RKO (cell line): ENCODE measurements at places on chromosomes 2 and 18.

- no peak for DNase-seq
Observed at GRCh38 chr18:12679183-12679786, 21.4 kb upstream of the SPIRE1 start.

GRCh38 chr2:208586516-208586915 lies 179.9 kb downstream of the PTH2R start:
- DNase-seq, result peak; percentile 3

DNA sequence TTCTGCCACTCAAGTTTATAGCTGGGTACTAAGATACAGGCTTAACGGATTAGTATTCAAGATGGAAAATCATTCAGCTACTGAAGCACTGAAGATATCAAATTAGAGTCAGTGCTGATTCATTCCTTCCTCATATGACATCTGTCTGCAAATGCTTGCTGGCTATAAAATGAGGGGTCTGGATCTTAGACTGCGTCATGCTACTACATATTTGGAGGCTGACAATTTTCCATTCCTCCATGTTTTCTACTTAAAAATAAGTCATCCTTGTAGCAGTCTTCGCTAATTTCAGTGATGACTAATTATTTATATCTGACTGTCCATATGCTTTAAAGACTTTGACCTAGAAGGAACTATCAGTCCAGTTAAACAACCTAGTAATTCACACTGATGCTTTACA lies 233.4 kb downstream of the RIT2 start:
- no peak for DNase-seq

DNA sequence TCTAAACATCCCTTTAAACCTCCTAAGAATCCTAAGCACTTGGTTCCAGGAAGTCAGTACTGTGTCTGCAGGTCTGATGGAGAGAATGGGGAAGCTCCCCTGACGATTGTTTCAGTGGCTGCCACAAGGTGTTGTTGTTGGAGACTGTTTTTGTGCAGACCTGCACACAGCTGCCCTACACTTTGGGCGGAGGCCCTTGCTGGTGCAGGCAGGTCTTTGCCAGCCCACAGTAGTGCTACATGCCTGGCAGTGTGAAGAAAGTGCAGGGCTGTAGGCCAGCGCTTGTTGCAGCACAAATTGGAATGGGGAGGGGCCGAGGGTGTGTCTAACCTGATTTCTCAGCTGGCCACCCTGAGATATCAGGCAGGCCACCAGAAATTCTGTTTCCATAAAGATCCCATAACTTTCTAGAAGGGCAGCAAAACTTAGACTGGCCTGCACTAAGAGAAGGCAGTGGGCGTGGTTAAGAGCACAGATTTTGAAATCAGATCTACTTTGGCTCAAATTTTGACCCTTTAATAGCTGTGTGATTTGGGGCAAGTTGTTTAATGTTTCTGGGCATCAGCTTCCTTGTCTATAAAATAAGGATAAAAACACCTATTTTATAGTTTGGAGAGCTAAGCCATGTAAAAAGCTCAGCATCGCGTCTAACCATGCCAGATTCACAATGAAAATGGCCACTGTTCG lies 83.7 kb upstream of the SLC1A4 start:
- no peak for DNase-seq

DNA sequence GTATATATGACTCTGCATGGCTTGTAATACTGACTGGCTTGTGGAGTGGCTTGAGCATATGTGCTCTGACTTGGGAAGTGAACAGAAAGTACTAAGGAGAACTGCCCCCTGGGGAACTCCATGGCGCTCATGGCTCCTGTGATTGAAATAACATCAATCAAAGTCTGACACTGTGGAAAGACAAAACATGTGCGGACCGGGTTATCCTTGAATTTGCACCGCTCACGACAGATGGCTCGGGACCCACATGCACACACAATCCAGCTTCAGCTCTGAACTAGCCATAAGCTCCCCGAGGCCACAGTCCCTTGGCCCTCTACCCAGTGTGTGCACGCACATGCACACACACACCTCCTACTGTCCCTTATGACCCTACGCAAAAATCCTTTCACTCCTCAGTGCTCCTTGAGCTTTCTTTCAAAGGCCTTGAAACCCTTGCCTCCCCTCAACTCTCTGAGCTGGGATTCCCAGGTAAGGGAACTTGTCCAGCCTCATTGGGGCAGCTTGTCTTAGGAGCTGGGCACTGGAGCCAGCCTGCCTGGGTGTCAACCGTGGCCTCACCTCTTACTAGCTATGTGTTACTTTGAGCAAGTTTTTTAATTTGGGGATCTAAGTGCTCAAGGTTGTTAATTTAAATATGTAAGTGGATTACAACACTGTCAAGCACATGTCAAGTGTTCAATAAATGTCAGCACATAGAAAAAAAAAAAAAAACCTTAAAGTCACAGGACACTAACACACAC lies 43.6 kb downstream of the MRPS5 start:
- DNase-seq, result no peak
